ENCODE measurements at places on chromosomes 3 and 15.

DNA sequence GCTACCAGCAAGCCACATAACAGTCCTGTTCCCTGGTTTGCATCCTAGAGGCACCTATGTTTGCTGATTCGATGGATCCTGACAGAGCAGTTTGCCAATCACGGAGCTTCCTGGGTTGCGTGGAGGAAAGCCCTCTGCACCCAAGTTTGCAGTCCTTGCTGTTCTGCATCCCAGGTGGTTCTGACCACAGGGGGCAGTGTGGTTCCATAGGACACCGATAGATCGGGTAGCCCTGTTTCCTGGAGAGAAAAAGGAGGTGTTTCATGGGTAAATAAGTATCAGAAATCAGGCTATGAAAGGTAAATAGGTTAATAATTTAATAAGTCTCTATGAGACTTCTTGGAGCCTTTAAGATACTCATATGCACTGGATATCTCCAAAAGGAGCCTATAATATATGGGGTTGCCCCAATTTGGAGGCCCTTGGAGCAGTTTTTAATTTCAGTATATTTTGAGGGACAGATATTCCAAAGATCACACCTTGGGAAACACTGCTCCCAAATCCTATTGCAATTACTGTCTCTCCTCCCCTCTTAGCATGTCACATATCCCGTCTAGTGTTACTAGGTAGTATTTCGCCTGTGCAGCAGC lies 194.6 kb upstream of the TPM1 start:
- DNase-seq = peak; percentile 6

- no peak for DNase-seq
These were observed 136.3 kb upstream of the LRTM1 start for GRCh38 chr3:55064164-55064563.

GRCh38 chr15:33242165-33242564 lies 47.7 kb upstream of the FMN1 start:
- DNase-seq = no peak

DNA sequence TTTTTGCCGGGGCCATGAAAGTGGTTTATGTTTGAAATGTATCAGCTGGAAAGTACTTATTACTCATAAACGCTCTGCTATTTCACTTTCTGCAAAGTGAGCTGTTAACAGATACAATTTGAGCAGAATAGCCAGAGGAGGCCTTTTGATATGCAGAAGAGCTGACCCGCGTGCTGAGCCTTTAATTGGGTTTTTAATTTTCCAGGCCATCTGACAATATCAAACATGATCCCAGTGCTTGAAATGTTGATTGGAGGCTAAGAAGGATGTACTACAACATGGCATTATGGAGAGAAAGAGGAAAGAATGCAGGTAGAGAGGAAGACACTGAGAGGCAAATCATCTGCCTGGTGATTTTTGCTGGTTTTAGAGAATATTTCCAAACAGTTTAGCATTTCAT lies 261.3 kb upstream of the MEIS2 start:
- no peak for DNase-seq

- no peak for DNase-seq
These were observed 38.1 kb upstream of the NECTIN3 start for GRCh38 chr3:111033470-111034050.

DNA sequence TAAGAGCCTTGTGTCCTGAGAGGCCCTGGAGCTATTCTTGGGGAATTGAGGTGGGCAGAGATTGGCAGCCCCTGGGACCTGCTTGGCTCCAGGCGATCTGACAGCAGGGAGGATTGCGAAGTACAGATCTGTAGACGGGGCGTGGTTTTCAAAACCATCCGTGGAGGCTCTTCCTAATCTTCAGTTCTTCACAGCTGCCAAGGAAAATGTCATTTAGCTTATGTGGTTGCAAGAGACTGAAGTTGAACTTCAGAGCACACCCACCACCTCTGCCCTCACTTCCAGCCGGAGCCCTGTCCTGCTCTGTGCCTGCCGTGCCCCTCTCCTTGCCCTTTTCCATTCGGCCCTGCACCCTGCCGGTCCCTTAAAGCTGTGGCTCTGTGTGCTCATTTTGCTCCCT lies 12.9 kb downstream of the NISCH start:
- DNase-seq = no peak

- no peak for DNase-seq
These were observed 84.6 kb downstream of the DGKG start for GRCh38 chr3:186277268-186277909.
